ENCODE measurements at places on chromosomes 2 and 18.
A peak's percentile ranks its signal among the peaks of the same experiment; 100 is the strongest.

DNA sequence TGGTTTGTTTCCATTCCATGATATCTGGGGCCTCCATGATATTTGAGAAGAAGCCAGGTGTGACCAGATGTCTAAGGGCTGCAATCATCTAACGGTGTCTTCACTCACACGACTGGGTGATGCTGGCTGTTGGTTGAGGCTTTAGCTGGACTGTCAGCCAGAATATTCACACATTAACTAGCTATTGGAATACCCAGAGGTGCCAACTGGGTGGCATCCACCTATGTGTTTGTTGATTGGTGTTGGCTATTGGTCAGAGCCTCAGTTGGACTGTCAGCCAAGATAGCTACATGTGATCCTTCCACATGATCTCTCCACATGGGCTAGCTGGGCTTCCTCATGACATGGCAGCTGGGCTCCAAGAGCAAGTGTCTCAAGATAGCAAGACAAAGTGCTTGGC, 117.4 kb downstream of the CDCA7 start:
- DNase-seq = no peak

- DNase-seq = no peak
Measured at GRCh38 chr2:92072461-92073035, 2798.7 kb upstream of the TEKT4 start.

- DNase-seq = no peak
Measured at GRCh38 chr18:32851936-32852335, 79.1 kb upstream of the KLHL14 start.

DNA sequence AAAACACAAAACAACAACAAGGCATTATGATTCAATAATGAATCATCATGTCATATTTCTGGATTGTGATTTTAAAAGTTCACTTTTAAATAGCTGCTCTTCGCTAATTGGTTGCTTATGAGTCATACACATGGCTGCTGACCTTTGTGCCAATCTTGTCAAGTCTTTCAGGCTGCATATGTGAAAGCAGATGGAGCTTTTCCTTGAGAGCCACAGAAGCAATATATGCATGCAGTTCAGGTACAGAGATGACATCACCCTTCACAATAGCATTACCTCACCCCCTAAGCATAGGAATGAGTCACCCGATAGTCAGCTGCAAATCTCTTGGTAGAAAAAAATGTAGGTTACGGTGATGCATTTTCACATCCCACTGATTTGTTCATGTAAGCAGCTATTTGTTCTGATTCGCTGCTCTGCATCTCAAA, 27.2 kb downstream of the EIF2AK3 start:
- DNase-seq = peak; percentile 41

DNA sequence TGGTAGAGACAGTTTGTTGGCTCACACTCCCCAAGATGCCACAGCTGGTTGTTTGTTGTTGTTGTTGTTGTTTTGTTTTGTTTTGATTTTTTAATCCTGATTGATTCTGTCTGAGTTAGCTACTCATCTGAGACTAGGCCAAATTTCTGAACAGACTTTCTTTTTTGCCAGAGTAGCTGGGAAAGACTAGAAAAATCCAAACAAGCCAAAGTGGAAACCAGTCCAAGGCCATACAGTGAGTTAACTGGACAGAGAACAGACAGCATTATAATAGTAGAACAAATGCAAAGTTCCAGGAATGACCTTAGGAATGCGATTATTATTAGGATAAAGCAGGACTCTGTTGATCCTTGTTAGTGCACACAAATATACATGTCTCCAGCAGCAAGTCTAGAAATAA, 43.8 kb upstream of the CYP26B1 start:
- no peak for DNase-seq
